ENCODE measurements at places on chromosomes 3 and 15.

- no peak for DNase-seq
These were observed 115.3 kb downstream of the XXYLT1 start for GRCh38 chr3:195155570-195156241.

- no peak for DNase-seq
These were observed 141.4 kb downstream of the TGFBR2 start for GRCh38 chr3:30747771-30748281.

- DNase-seq, result no peak
These were observed 556.3 kb upstream of the TBL1XR1 start for GRCh38 chr3:177753451-177754155.

DNA sequence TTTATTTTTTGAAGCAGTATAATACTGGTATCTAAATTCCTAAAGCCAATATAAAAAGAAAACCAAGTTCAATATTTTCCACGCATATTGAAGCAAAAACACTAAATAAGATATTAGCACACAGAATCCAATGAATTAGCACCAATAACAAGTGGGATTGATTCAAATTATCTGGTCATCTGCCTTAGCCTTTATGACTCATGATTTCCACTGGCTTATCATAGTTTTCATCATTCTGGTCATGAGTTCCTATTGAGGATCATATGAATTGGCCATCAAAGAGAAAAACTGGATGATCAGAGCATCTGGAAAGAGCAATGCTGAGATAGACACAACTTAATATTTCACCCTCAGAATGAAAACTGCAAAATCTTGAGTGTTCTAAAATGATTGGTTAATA is 809.9 kb downstream of the MCTP2 start:
- DNase-seq, result no peak

GRCh38 chr3:70984776-70985482 is 598.6 kb downstream of the FOXP1 start:
- DNase-seq, result no peak

- no peak for DNase-seq
These were observed 525.1 kb upstream of the GOLIM4 start for GRCh38 chr3:168620854-168621253.

DNA sequence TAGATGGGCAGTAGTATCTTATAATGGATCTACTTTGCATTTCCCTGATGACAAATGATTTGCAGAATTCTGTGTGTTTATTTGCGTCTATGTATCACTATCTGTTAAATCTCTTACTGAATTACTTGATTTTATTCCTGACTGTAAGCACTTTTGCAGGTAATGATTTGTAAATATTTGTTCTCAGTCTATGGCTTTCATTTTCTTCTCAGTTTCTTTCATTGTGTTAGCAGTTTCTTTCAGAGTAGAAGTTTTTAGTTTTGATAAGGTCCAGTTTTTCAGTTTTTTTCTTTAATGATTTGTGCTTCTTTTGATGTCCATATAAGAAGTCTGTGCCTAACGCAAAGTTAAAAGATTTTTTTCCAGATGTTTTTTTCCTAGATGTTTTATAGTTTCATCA is 12.9 kb downstream of the SLC25A36 start:
- no peak for DNase-seq

DNA sequence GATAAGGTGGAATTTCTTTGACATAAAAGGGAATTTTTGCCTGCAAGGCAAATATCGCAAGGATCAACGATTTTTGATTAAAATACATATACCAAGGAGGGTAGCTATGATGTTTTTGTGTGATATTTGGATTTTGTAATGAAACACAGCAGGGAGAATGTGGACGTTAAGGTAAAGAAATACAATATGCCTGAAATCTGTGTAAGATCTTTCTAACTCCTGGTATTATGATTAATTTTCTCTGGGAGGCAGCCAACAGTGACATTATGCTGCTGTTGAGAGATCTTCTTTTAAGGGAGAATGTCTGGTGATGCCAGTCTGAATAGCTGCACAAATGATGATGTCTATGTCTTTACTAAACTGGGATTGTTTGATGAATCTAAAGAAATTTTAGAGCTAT is 972.2 kb downstream of the SQOR start:
- no peak for DNase-seq

DNA sequence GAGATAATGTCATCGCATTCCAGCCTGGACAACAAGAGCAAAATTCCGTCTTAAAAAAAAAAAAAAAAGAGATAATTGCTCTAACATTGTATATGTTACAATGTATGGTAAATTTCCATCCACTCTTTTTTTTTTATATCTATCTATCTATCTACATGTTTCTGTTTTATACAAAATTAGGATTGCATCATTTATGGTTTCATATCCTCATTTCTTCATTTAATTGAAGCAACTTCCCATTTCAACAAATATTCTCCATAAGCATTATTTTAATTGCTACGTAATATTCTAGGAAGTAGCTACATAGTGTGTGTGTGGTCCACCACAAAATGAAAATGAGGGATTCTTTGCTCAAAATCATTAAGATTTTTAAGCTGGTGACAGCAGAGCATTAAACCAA is 18.4 kb downstream of the RBP1 start:
- DNase-seq, result no peak

DNA sequence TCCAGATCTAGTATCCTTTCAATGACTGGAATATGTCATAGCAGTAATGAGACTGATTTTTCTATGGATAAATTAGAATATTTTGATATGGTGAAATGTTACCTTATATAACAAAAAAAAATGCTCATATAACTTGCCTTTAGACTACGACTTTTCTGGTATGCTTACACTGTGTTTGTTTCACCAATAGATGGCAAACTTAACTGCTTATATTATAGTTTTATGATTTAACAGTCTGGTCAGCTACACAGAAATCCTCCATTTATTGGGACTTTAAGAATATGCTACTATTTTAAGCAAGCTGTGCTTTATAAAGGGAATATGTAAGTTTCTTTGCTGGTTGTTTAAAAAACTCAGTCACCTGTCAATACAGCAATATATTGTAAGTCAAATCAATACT is 205.6 kb downstream of the VGLL3 start:
- no peak for DNase-seq

- no peak for DNase-seq
These were observed 403.3 kb upstream of the SGO1 start for GRCh38 chr3:20589275-20589674.

- DNase-seq, result no peak
These were observed 19.0 kb upstream of the DLG1 start for GRCh38 chr3:197317250-197317963.

- no peak for DNase-seq
These were observed 456.2 kb downstream of the ZNF385D start for GRCh38 chr3:21294768-21295167.

DNA sequence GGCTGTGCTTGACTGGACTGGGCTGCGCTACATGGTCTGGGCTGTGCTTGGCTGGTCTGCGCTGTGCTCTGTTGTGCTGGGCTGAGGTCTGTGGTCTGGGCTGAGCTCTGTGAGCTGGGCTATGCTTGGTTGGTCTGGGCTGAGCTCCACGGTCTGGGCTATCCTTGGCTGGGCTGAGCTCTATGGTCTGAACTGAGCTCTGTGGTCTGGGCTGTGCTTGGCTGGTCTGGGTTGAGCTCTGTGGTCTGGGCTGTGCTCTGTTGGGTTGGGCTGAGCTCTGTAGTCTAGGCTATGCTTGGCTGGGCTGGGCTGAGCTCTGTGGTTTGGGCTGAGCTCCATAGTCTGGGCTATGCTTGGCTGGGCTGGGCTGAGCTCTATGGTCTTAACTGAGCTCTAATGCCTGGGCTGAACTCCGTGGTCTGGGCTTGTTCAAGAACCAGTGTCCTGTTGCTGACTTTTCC is 92.0 kb downstream of the PLXNA1 start:
- DNase-seq, result no peak

GRCh38 chr3:99761415-99762165 is 56.1 kb upstream of the CMSS1 start:
- no peak for DNase-seq

DNA sequence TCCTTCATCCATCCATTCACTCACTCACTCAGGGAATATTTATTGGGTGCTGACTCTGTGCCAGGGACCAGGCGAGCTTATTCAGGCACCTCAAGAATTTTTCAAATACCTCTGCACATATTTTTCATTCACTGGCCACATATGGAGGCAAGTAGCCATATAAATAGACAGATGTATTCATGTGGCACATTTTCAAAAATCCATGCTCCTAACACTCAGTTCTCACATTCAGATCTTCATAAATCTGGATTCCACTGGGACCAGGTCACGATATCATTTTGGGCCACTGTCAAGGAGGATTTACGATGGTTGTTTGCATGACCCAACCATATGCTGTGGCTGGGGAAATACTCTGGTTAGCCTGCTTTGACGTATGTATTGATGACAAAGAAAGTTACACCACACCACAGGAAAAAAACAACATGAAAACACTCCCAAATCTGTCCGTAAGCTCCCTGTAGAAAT is 241.8 kb upstream of the LRTM1 start:
- DNase-seq, result no peak

- DNase-seq, result no peak
These were observed 215.7 kb upstream of the CFAP20DC start for GRCh38 chr3:59265566-59265965.

GRCh38 chr3:13079051-13079450 is 5.8 kb upstream of the IQSEC1 start:
- DNase-seq, result no peak

- no peak for DNase-seq
These were observed 48.4 kb downstream of the TMEM44 start for GRCh38 chr3:194584866-194585265.

DNA sequence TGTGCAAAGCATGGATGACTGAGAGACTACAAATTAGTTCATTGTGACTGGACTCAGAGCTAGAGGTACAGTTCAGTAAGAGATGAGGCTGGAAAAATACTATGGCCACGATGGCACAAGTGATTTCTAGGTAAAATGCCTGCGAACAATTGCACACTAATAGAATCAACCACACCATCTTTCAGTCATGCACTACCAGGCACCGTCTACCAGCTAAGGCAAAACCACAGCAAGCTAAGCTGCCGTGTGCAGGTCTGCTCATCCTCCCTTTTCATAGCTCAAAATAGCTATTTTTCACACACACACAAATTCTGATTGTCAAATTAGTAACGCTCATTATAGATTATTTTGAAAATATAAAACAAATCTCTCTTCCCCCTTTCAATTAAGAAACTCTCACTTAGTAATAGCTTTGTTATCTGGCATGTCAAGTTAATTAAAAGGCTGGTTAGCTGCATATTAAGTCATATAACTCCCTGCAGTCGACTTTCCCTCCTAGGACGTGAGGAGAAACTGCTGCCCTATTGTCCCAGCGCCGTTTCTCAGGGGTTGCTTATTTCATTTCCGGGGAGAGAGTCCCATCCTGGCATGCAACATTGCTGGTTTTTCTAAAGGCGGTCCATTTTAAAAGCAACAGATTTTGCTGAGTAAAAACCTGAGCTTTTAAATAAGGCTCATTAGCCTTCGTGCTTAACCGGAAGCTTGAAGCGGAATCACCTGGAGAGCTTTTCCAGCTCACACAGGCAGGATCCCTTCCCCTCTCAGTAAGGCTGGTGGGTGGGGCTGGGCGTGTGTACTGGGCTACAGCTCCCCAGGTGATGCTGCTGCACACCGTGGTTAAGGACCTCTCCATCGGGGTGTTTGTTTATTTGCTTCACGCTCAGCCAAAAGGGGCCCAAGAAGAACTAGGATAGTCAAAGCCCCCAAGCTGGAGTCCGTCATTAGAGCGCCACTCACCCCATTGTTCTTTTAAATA is 16.9 kb upstream of the MEX3B start:
- no peak for DNase-seq

GRCh38 chr3:152672320-152672649 is 162.6 kb upstream of the P2RY1 start:
- DNase-seq, result no peak

GRCh38 chr3:102571006-102571405 is 136.2 kb downstream of the ZPLD1 start:
- no peak for DNase-seq

- DNase-seq, result no peak
These were observed 48.8 kb downstream of the PSMD6 start for GRCh38 chr3:63974451-63974850.

- DNase-seq, result no peak
These were observed 116.0 kb upstream of the GALNT15 start for GRCh38 chr3:16058521-16058920.
